ENCODE measurements at places on chromosomes 7 and 10. TPM values are rescaled to one million over a fixed set of nuclear protein-coding genes. Genes with fewer than 3 reads are reported as not detected.

DNA sequence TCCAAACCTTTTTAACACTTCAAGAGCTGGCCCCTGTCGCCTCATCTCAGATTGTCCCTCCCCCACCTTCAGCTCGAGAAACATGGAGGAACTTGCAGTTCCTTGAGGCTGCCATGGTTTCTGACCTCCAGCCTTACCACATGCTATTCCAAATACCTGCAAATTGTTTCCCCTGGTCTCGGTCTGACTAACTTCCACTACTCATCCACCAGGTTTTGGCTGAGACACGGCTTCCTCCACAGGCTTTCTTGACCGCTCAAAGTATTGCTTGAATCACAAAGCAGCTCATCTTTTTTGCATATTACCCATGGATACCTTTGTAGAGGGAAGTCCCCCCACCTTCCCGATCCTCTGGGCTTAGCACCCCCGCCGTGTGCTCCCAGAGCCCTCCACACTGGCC, 5.2 kb upstream of the SAMD8 start:
- DNase-seq: no peak

- no peak for DNase-seq
These were observed 17.5 kb downstream of the KCNMA1 start for GRCh38 chr10:77619964-77620703.

- DNase-seq: no peak
These were observed 28.1 kb downstream of the INSYN2A start for GRCh38 chr10:127168261-127168660.

The ADARB2 gene
- 0.27 TPM for total RNA-seq

DNA sequence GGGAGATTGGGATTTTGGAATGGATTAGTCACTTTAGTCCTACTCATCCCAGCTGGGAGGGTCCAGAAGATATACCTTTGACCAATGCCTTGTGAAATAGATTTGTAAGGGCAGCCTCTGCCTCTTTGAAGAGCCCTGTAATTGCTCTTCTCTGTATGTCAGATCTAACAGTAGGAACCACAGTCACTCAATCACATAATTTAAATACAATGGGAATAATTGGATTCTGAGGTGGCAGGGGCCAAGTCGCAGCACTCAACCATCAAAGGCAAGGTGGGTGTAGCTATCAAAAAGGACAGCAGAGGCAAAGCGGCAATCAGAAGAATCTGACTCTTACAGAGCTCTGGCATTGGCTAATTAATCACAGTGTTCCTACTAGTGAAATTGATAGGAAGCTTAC, 650.9 kb upstream of the ANKRD30A start:
- DNase-seq: no peak

The CTAGE8 gene
- total RNA-seq: 0.71 TPM

GRCh38 chr10:118966076-118966849, 63.3 kb upstream of the NANOS1 start:
- peak; percentile 63 for DNase-seq

DNA sequence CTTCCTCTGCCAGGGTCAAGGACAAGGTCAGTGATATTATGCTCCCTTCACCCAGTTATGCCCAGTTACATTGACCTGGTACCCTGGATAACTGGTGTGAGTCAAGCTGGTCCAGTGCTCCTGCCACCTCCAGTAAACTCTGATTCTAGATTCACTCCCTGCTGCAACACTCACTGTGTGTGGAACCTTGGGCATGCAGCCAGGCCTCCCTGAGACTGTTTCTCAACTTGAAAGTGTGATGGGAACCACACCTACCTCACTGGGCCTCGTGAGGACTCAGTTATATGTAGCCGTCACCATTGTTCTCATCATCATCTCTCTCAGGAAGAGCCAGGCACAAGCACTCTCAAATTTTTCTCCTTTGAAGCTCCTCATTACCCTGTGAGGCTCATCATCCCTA, 935 bp upstream of the ZNF736 start:
- no peak for DNase-seq

DNA sequence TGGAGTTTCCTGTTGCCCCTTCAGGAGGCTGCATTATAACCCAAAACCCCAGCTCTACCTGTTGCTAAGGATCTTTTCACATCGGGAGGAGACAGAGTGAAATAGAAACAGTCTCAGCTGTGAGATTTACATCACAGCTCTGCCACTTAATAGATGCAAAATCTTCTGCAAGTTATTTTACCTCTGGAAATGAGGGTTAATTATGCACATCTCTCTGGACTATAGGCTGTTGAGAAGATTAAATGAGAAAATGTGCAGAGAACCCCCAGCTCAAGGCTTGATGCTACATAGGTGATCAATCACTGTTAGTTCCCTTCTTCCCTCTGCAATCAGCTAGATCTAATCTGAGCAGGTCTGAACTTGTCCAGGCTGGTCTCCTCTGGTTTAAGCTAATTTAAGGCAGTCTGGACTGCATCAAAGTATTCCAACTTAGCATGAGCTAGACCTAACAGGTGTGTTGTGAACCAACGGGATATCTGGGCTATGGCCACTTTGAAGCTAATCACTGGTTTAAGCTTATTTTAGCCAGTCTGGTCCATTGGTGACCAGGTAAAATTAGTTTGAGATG, 8.9 kb upstream of the LRRC18 start:
- DNase-seq: no peak

- DNase-seq: no peak
These were observed 55.2 kb upstream of the CCAR1 start for GRCh38 chr10:68665841-68666240.

The CCM2 gene
- total RNA-seq: 36.5 TPM

GRCh38 chr7:131066635-131067034, 261.0 kb upstream of the MKLN1 start:
- no peak for DNase-seq

DNA sequence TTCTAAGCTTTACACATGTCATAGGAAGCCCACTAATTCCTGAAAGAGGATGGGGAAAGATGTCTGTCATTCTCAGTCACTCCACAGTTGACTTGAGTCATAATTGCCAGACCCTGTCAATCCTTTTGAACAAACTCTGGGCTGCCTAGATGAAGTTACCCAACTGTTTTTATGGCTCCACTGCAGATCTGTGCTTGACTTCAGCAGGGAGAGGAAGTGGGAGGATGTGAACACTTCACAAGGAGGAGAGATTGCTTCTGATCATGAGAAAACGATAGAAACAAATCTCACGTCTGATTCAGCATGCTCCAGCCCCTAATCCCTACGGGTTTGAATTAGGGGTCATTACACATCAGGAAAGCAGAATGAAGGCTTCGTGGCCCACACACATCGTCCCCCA, 596.6 kb upstream of the CELF2 start:
- DNase-seq: no peak

DNA sequence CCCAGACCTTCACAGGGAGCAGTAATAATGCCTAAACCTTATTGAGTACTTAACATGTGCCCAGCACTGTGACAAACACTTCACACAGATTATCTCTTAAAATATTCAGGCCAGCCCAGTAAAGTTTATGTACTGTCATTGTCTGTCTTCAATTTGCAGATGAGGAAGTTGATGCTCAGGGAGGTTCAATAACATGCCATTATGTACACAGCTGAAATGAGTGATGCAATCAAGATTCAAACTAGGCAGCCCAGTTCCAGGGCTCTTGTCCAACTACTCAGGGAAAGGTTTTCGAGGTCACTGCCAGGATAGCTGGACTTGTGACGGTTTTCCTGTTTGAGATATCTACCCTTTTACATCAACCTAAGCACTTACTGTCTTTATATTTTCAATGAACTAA, 56.1 kb downstream of the AUTS2 start:
- DNase-seq: peak; percentile 28

DNA sequence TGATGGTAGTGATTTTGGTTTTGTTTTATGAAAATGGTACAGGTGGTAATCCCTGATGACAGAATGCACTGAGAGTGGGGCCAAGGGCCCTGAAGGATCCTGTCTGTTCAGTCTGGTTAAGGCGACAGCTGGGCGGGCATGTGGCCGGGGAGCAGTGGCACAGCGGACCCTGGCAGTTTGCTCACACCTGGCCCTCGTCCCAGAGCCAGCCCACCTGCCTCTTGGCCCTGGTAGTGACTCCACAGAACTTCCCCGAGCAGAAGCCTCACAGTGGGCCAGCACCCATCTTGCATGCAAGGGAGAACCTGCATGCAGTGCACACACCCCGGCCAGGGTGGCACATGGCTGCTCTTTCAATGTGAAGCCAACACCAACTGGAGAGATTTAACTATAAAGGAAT, 82.8 kb downstream of the ALOX5 start:
- no peak for DNase-seq

The GPR22 gene
- total RNA-seq: 33.5 TPM

GRCh38 chr7:94003446-94004023, 620 bp downstream of the BET1 start:
- DNase-seq: no peak

DNA sequence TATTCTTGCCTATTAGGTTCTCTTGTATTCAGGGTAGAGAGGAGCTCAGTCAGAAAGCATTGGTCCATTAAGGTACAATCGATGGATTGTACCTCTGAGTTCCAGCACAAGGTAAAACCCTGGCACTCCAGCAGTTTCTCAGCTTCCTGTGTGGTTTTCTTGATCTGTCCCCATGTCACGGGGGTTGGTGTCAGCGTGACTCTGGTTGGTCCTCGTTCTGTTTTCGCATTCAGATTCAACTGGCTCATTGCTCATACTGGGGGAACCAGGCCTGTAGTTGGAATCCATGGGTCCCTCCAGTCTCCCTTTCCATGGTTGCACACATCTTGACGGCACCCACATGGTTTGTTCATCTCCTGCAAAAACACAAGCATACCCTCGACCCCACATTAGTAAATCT, 32.7 kb upstream of the RASGEF1A start:
- no peak for DNase-seq

DNA sequence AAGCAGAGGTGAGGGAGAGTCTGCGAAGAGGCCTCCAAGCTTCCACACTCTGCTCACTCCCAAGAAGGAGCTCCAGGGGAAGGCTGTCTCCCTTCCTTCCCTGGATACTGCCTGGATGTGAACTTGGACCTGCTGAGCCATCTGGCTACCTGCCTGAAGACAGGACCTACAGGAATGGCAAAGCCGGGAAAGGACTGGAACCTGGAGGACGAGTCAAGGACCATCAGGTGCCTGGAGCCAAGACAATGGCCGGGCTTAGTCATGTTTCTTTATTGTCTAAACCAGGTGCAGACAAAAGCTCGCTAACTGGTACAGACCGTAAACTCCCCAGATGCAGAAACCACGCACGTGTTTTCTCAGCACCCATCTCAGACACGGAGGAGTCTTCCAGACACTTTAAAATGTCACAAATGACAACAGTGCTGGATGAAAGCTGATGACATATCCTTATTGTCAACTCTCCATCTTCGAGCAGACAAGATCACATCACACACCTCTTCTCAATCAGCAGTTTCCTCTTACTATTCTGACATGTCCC, 12.1 kb downstream of the ASB13 start:
- DNase-seq: no peak

GRCh38 chr10:100267239-100268104, at the start of gene CWF19L1:
TSS of gene CWF19L1 (minus strand) at chr10:100267638. CDS start at chr10:100267593, 45 bp downstream.
- DNase-seq: peak; percentile 89

The DYDC2 gene
- not detected for total RNA-seq

DNA sequence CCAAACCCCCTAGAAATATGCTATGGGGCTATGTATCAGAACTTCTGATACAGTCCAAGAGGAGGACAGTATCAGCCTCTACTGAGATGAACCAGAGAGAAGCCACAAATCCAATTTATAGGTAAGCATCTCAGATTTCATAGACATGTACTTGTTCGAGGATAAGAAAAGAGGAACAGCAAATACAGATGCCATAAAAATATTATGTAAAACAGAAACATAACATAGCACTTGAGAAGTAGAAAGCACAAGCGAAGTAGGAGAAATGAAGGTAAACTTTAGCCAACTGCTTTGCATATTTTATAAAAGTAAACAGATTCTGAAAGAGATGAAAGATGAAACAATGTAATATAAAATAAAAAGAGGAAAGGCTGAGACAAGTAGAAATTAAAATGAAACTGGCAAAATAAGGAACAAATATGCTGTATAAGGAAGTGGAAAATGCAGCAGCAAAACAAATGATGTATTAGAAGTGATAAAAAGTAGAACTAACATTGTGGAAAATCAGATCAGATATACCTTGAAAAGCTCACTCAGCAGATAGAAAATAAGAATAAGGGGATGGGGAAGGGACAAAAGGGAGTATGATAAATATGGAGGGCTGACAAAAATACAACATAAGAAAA, 135.1 kb downstream of the SKAP2 start:
- no peak for DNase-seq

DNA sequence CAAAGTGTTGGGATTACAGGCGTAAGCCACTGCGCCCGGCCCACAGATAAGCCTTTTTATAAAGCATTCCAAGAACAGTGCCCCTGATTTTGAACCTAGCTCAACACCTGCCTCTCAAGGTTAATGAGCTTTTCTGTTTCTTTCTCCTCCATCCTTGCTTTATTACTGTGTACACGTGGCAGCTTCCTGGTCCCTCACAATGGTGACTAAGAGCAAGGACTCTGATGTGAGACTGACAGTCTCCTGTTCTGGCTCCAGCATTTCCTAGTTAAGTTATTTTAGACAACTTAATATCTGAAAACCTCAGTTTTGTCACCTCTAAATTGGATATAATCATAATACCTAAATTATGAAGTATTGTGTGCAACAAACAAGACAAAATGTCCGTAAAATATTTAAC, 9.9 kb downstream of the HABP2 start:
- DNase-seq: no peak

- DNase-seq: no peak
These were observed 87.5 kb upstream of the GATA3 start for GRCh38 chr10:7967035-7967434.

DNA sequence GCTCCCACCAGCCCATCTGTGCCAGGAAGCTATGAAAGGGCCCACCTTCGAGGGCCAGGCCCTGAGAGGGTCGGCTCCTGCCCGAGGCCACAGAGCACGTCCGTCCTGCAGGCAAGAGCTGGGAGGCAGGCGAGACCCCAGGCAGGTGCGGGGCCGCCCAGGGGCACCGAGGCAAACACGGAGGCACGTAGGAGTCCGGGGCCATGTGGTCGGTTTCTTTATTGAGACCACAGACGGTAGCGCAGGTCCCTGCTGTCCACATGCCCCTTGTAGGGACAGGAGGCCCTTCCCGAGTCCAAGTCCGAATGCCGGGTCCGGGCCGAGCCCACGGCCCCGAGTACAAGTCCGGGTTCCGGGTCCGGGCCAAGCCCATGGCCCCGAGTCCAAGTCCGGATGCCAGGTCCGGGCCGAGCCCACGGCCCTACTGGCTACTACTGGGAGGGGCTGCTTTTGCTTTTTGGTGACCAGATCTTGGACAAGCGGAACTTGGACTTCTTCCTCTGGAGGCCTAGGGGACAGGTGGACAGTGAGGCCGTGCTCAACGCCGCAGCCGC, 25.0 kb downstream of the MICALL2 start:
- no peak for DNase-seq

GRCh38 chr7:76259124-76260093, 43.1 kb upstream of the HSPB1 start:
- no peak for DNase-seq

GRCh38 chr10:63391812-63392211, 74.0 kb downstream of the JMJD1C start:
- no peak for DNase-seq

GRCh38 chr10:33664070-33664469, 329.6 kb upstream of the NRP1 start:
- no peak for DNase-seq

GRCh38 chr7:77426052-77426404, 9.9 kb upstream of the GSAP start:
- no peak for DNase-seq
